Breast epithelium (tissue), 4 donors: ENCODE measurements at places on chromosomes 2 and 18. TPM values are rescaled to one million over a fixed set of nuclear protein-coding genes. Genes with fewer than 3 reads are reported as not detected.

DNA sequence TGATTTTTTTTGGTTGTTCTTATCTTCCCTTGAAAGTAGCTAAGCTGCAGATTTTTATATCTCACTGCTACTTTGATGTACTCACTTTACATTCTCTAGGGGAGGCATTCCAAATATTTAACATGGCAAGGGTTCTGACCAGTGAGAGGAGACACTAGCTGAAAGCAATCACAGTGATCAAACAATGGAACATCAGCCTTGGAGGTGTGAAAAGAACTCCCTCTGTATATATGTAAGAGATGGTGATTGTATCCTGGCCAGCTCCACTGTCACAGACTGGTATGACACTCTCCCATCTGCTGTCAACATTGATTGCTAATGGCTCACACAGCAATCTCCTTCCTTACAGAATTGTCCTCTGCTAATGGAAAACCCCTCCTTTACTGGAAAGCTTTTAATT, 291.7 kb upstream of the CDH19 start:
- DNase-seq: no peak

DNA sequence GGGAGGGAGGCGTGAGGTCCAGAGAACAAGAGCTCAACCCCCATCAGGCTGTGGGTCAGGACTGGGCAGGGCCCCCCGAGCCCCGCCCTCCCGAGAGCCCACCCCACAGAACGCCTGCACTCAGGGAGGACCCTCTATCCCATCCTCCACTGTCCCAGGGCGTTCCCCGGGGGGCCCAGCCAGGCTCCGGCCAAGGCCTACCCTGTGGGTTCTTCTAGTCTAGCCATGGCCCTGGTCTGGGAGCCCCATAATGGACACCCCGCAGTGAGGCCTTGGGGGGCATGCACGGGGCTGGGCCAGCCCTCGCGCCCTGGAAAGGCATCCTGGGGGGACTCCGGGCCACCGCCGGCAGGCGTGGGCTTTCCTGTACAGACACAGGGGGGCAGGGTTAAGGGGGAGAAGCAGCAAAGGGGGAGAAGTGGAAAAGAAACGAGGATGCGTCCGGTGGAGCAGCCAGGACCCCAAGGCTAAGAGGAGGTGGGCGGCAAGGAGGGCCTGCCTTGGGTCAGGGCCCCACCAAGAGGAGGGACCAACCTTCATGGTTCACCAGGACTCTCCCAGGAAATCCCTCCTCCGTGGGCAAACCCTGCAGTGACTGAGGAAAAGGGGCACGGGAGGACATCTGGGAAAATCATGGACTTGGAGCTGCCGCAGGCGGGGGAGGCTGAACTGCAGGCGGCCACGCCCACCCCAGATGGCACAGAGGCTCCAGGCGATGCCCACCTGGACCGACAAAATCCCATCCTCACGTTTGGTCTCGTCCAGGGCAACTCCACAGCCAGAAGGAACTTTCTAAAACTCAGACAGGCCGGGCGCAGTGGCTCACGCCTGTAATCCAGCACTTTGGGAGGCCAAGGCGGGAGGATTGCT, 2.7 kb upstream of the CROCC2 start:
- no peak for DNase-seq

DNA sequence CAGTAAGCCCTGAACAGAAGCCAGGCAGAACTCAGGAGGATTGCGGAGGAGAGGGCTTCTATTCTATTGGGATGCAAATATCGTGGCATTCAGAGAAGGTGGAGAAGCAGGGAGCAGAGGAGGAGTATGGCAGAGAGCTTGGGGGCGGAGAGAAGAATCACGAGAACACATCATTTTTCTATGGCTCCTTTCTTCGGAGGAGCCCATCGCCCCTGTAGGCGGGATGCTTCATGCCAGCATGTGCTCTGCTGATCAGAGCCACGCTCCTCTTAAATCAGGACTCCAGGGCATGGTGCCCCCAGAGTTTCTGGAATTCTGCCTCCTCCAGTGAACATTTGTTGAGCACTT, 71.1 kb downstream of the CIB4 start:
- DNase-seq: no peak

DNA sequence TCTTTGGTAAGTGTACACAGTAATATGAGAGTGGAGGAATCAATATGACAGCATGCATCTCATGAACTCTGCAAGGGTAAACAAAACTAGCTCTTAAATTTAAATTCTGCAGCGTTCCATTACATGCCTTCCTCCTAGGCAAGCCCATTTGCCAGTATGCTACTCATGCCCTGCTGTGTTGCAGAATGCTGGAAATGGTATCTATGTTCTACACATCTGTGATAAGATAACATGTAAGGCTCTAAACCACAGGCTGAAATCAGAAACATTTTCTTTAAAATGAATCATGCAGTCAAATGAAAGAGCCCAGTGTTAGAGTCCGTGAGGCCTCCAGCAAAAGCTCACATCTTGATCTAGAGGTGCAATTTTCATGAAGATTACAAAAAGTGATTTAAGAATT, 112.8 kb upstream of the FN1 start:
- no peak for DNase-seq

- DNase-seq: no peak
These were observed 457.4 kb downstream of the FBXO15 start for GRCh38 chr18:73690222-73690621.

- DNase-seq: no peak
These were observed 141.4 kb downstream of the SPP2 start for GRCh38 chr2:234191819-234192407.

DNA sequence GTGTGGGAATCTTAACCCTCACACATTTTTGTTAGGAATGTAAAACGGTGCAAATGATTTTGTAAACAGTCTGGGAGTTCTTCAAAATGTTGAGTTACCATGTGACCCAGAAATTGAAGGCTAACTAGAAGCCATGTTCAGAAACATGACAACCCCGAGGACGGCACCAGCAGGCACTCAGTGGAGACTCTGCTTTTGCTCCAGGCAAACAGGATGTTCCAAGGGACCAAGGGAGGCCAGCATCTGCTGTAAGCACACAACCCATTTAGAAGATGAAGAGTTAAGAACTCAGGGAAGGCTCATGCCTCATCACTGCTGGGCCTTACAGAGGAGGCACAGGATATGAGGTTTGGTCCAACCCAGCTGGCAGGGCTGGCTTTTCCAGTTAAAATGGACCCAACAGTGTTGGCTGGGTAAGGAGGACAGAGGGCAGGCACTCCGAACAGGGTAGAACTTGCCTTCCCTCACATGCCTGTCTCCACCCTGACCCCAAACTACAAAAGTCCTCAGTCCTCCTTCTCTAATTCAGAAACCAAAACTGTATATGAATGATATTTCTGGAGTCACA, 23.6 kb downstream of the PARD6G start:
- DNase-seq: no peak

DNA sequence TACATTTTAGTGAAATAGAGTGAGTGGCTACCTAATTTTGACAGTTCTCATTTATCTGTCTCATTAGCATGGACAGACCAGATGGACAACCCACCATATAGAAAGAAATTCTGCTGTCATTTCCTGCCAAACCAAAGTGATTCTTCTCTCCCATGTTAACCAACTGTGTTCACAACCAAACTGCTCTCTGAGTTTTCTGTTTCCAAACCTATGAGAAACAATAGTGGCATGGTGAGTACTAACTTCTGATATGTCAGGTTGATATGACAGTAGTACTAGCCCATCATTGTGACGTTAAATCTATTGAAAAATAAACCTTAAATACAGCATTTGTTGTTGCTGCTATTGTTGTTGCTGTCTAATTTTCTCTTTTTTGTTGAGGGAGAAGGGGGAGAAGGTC, 72.7 kb downstream of the IKZF2 start:
- DNase-seq: no peak

- no peak for DNase-seq
These were observed 73.1 kb downstream of the TLK1 start for GRCh38 chr2:171087547-171087946.

- DNase-seq: no peak
These were observed 74.6 kb downstream of the PID1 start for GRCh38 chr2:229196448-229196847.

- DNase-seq: no peak
These were observed 499.6 kb upstream of the ACVR2A start for GRCh38 chr2:147345246-147345645.

- no peak for DNase-seq
These were observed 3.7 kb downstream of the SP140L start for GRCh38 chr2:230330725-230331124.

DNA sequence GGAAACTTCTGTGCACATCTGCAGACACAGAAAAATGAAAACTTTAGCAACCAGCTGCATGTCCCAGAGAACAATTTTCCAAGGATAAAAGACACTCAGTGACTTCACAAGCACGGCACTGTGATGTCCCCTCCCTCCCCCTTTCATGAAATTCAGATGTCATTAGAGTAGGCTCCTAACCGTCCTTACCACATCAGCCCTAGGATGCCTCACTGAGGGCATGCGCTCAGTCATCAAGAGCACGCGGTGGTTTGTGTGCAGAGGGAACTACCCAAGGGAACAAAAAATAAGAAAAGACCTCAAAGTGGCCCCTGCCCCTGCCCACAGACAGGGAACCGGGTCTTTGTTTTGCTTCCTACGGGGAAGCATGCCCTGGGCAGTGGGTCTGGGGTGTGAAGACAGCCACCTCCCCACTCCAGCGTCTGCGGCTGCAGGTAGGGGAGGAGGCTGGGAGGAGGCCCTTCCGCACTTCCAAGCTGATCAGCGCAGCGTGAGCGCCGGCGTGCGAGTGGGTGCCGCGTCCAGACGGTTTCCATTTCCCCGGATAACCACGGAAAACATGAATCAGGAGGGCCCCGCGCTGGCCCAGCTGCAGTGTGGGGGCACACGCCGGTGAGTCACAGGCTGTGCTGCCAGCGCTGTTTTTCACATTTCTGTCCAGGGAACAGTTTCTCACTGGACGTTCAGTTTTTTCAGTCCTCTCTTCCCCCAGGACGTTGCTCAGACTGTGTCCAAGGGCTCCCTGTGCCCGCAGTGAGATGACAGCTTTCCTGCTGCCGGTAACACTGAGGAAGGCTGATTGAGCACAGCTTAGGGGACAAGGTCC, 70.6 kb downstream of the COPS8 start:
- DNase-seq: no peak

- DNase-seq: no peak
These were observed 23.7 kb downstream of the CWC22 start for GRCh38 chr2:179983250-179983932.

DNA sequence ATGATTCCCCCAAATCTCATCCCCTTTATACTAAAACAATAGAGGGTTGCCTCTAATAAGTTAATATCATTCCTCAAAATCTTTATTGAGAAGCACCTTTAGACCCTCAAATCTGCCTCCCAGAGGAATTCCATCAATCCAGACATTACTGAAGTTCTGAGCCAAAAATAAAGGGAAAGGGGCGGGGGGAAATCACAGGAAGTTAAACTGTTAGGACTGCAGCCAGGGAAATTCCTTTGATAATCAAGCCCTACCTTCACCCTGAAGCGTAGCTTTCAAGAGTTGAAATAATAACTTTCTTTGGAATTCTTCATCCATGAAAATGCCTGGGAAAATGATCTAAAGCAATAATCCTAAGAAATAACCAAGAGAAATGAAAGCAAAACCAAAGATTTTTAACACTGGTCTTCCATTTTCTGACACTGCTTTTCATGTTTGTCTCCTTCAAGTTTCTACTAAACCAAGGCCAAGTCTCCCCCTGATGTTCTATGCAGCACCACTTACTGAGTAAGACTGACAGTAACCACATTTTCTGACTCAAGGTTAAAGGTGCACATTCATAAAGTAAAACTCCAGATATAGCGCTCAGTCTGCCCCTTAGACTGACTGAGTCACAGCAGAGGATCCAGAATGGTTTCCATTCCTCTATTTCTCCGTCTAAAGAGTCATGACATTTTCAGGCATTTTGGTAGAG, 78.2 kb downstream of the TCF4 start:
- no peak for DNase-seq

DNA sequence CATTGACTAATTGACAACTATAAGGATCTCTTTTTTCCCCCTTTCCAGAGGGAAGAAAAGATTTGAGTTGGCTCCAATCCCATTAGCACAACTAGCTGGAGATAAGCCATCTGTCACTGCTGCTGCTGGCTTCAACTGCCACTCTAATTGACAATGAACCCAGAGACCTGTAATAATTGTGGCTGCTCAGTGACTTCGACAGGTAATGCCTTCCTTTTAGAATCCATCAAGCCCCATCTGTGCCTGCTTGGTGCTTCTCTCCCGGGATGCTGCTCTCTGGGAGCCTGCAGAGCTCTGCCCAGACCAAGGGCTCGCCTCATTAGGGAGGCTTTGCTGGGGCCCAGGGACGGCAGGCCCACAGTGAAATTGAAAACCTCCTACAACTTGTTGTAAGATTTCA, 376.7 kb upstream of the SOX11 start:
- DNase-seq: no peak

GRCh38 chr2:102356381-102356712, 751 bp downstream of the IL18R1 start:
- DNase-seq: no peak

DNA sequence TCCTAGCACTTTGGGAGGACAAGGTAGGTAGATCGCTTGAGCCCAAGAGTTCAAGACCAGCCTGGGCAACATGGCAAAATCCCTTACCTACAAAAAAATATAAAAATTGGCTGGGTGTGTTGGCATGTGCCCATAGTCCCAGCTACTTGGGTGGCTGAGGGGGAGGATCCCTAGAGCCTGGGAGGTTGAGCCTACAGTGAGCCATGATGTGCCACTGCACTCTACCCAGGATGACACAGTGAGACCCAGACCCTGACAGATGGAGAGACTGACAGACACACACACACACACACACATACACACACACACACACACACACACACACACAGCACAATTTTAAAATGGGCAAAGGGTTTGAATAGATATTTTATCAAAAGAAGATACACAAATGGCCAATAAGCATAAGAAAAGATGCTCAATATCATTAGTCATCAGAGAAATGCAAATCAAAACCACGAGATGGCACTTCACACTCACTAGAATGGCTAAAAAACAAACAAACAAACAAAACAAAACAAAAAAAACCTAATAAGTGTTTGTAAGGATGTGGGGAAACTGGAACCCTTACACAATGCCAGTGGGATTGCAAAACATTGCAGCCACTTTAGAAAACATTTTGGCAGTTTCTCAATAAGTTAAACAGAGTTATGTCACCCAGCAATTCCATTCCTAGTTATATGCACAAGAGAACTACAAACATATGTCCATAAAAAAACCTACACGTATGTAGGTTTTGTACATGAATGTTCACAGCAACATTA, 42.3 kb downstream of the BAZ2B start:
- no peak for DNase-seq

Gene LOXHD1
- 1.6 TPM for total RNA-seq

Gene SLC4A5
- total RNA-seq: 9.2 TPM

Gene CCDC148
- total RNA-seq: 1.4 TPM

Gene TMEM182
- 3.3 TPM for total RNA-seq
